NCI-H187 (cell line): ENCODE measurements at places on chromosomes 7 and 10.

DNA sequence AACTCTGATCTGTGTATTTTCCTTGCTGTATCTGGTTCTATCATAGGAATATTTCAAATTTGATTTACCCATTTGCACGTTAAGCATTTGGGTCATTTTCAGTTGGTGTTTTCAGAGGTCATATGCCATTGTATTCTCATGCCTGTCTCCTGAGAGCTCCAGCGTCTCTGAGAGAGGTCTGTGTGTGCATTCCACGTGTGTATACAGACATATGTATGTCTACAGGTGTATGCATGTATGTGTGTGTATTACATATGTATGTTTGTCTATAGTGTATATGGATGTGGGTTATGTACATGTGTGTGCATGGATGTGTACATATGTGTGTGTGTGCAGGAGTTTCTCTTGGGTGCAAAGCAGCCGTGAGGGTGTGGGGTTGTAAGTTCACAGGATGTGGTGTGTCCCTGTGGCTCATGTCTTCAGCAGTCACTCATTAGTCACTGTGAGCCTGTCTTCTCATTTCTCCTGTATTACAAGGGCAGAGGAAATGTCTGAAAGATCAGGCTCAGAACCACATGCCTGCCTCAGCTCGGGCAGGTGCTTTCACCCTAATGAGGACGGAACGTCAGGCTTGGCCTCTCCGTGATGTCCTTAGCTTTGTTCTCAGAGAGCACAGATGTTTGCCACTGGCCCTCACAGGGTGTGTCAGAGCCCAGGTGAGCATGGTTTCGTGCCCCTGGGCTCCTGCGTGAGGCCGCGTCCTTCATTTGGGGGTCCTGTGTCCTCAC lies 101.6 kb downstream of the NKX6-2 start:
- DNase-seq, result no peak

DNA sequence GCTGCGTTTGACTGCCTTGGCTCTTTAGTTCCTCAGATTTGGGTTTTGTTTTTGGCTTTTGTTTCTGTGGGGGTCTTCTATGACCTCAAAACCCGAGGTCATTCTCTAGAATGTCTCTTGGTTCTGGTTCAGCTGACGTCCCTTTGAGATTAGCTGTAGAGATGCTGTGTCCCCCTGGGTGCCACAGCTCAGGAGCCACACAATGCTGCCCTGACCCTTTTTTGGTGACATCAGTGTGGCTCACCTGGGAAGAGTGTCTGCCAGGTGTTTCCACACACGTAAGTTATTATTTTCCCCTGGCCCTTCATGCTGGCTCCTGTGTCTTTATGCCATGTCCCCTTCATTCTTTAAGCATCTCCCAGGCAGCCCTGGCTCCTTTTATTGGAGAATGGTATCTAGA lies 89.8 kb upstream of the DDC start:
- DNase-seq, result no peak

GRCh38 chr10:26727005-26727404 lies 29.5 kb downstream of the PDSS1 start:
- no peak for DNase-seq

- no peak for DNase-seq
These were observed 6.4 kb downstream of the KNDC1 start for GRCh38 chr10:133166504-133166827.
